Endothelial cell of umbilical vein (primary cell): ENCODE measurements at places on chromosomes 11 and 22. TPM values are rescaled to one million over a fixed set of nuclear protein-coding genes. Genes with fewer than 3 reads are reported as not detected.

TMEM41B gene
- total RNA-seq, result 38.6 and 39.0 TPM in 2 replicates

MUC2 gene
- total RNA-seq, result not detected in 2 replicates

DNA sequence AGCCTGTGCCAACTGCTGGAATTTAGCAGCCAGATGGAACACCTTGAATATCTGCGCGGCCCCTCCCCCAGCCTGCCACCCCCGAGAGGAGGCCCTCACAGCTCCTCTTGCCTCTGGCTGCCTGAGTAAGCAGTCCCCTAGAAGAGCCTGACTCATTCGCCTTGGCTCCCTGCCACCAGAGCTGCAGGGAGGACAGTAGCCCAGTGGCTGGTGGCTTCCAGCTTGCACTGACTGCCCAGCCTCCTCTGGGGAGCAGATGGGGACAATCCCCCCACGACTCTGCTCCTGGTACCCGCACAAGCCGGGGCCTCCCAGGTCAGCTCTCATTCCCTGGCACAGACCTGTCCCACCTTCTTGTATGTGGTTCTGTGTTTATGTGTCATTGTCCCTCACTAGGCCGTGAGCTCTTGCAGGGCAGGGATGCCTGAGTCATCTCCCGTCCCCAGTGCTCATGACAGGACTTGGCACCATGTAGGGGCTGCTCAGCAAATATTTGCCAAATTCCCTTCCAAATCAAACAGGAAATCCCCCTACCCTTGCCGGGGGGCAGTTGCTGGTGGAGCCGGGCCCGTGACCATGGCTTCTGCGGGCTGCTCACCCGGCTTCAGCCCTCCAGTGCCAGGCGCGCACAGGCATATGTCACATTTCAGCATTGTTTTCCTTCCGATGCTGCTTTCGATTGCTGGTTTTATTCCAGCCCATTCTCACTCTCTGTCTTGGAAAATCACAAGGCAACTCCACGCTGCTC, 43.6 kb downstream of the CACNG2 start:
- DNase-seq, result peak; percentile 79

- peak; percentile 17 for DNase-seq
These were observed 27.3 kb downstream of the FAM168A start for GRCh38 chr11:73570415-73571114.

LARGE2 gene
- not detected in 2 replicates for total RNA-seq

DNA sequence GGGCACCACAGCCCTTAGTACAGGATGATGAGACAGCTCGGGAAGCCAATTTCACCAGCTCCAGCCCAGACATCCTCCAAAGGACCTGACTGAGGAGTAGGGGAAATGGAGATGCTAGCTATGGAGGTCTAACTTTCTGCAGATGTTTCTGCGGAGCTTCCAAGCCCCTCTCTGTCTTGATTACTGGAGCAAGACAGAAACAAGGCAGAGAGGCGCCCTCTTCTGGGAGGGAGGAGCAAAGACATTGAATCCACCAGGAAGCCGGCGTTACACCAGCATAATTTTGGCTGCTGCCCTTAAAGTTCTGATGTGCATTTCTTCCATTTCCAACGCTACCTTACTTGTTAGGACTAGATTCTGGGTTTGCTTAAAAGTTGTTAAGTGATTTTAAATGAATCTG, 107.3 kb upstream of the HSD17B12 start:
- no peak for DNase-seq

DNA sequence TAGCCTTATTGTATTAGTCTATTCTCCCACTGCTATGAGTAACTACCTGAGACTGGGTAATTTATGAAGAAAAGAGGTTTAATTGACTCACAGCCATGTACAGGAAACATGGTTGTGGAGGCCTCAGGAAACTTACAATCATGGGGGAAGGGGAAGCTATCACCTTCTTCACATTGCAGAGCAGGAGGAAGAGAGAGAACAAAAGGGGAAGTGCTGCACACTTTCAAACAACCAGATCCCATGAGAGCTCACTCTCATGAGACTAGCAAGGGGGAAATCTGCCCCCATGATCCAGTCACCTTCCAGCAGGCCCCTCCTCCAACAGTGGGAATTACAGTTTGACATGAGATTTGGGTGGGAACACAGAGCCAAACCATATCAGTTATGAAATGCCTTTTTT, 179.4 kb downstream of the ARHGAP42 start:
- no peak for DNase-seq

IFITM5 gene
- total RNA-seq, result not detected in 2 replicates

SLC22A8 gene
- not detected in 2 replicates for total RNA-seq

ARHGAP42 gene
- total RNA-seq, result 2.4 and 6.6 TPM in 2 replicates

GRCh38 chr11:130718120-130718519, 198.2 kb downstream of the SNX19 start:
- no peak for DNase-seq

GRCh38 chr22:23187871-23188700, 7.8 kb downstream of the BCR start:
- DNase-seq, result peak; percentile 82

GRCh38 chr11:87421422-87421821, 383.7 kb downstream of the TMEM135 start:
- peak; percentile 91 for DNase-seq

GRCh38 chr22:43269246-43269645, 73.9 kb downstream of the SCUBE1 start:
- DNase-seq, result no peak

DNA sequence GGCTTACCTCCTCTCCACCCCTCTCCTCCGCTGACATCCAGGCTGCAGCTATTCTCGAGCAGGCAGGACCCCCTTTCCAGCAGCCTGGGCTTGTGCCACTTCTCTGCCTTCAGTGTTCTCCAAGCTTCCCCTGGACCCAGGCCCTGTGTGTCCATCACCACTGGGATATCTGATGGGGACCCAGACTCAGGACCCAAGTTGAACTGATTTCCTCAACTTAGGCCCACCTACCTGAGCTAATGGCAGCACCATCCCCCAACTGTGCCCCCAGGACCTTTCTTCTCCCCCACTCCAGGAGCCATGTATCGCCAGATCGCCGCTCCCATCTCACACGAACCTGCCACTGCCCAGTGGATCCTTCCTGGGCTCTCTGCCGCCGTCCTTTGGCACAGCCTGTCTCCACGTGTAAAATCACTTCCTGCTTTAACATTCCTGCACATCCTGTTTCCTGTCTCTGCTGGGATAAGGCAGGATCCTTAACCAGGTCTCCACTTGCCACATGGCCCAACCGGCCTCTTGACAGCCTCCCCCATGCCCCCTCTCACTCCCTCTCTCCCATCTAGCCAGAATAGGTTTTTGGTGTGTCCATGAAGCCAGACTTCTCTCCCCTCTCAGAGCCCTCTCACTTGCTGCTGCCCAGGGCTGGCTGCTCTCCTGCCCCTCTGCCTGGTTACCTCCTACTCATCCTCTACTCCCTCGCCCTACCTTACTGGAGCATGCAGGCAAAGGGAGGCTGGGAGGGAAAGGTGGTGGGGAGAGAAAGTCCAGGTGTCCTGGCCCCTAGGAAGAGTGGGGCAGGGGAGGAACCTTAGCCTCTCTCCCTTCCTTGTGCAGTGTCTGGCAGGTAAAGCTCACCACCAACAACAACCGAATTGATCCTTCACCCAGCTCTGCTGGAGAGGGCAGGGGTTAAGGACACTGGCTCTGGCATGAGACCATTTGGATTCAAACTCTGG, 9.4 kb downstream of the SPATA19 start:
- no peak for DNase-seq
